ENCODE measurements at places on chromosomes 11 and 22.

DNA sequence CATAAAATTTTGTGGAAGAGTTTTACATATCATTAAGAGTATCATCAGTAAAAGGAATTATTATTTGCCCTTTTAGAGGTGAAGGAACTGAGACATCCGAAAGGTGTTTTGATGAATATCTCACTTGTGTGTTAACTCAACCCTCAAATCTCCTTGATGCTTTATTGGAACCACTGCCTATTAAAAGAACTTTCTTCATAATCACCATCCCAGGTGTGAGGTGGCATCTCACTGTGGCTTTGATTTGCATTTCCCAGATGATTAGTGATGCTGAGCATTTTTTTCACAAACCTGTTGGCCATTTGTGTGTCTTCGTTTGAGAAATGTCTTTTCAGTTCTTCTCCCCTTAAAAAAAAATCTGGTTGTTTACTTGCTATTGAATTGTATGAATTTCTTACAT, 134.0 kb upstream of the SYN3 start:
- DNase-seq, result no peak

- no peak for DNase-seq
Observed at GRCh38 chr11:102036757-102037156, 10.5 kb upstream of the CFAP300 start.

DNA sequence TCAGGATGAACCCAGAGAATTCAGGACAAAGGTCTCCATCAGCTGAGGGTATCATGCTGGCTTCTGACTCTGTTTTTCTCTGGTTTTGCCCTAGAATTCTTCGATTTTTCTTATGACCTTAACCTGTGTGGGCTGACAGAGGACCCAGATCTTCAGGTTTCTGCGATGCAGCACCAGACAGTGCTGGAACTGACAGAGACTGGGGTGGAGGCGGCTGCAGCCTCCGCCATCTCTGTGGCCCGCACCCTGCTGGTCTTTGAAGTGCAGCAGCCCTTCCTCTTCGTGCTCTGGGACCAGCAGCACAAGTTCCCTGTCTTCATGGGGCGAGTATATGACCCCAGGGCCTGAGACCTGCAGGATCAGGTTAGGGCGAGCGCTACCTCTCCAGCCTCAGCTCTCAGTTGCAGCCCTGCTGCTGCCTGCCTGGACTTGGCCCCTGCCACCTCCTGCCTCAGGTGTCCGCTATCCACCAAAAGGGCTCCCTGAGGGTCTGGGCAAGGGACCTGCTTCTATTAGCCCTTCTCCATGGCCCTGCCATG, 16.8 kb downstream of the SERPING1 start:
- no peak for DNase-seq

GRCh38 chr22:33202455-33202854, 144.3 kb upstream of the SYN3 start:
- DNase-seq, result no peak

GRCh38 chr22:37221424-37222333, 9.4 kb upstream of the SSTR3 start:
- DNase-seq, result no peak

- DNase-seq, result no peak
Observed at GRCh38 chr22:41302811-41303210, 1.5 kb downstream of the ZC3H7B start.

GRCh38 chr11:128832121-128832497, 35.0 kb downstream of the KCNJ1 start:
- DNase-seq, result no peak

All from activated CD4-positive, alpha-beta T cell treated with anti-CD3 and anti-CD28 coated beads, Interleukin-2, amount 50 U/mL, for 24 hours (primary cell).